ENCODE measurements at places on chromosomes 13 and 19. TPM values are rescaled to one million over a fixed set of nuclear protein-coding genes. Genes with fewer than 3 reads are reported as not detected.

GRCh38 chr13:102569488-102569887 lies 27.3 kb upstream of the TPP2 start:
- DNase-seq: peak; percentile 69

DNA sequence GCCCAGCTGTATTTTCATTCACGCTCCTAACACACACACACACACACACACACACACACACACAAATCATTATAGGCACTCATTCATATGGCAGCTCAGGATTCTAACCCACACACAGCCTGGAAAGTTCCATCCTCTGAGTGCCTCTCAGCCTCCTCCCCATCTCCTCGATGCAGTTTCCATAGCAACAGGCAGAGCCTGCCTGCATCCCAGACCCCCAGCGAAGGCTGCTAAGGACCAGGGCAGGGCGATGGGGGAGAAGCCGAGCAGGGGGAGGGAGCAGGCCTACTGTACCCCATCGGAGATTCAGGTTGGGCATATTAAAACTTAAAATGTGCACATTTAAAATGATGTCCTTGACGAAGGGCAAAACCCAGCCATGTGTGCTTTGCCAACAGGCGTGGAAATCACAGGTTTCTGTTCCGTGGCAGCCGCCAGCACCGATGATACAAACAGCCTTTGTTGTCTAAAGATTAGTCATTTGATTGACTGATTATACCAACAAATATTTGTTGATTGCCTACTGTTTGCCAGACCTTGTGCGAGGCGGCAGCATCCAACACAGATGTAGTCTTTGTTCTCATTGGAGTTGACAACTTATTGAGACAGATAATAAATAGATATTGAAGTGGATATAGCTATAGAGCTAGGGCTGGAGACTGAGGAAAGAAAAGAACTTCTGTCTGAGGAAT lies 43.8 kb upstream of the USP29 start:
- no peak for DNase-seq

DNA sequence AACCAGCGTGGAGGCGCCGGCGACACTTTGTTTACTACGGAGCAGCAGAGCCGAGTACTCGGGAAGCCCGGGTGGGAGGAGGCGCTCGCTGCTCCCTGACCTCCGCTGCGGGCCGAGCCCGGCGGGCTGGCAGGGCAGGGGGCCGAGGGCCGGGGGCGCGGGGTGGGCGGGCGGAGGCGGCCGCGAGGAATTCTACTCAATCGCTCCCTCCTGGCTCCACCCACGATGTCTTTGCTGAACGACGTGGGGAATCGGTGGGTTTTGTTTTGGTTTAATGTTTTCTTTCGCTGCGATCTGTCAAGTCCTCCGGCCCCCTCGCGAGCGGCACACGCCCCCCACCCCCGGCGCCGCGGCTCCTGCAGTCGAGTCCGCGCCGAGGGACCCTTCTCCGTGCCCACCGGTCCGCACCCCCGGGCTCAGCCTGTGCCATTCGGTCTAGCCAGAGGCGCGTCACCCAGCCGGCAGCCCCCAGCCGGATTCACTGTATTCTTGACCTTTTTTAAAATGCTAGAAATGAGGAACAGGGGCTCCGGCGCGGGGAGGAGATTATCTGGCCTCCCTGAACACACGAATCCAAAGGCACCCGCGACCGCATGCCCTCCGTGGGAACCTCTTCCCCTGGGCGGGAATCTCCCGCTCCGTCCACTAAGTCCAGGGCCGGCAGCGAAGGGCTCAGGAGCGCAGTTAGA lies 636 bp upstream of the FOXO1 start:
- no peak for DNase-seq

- no peak for DNase-seq
Measured at GRCh38 chr13:41026788-41027187, 7.7 kb upstream of the ELF1 start.

DNA sequence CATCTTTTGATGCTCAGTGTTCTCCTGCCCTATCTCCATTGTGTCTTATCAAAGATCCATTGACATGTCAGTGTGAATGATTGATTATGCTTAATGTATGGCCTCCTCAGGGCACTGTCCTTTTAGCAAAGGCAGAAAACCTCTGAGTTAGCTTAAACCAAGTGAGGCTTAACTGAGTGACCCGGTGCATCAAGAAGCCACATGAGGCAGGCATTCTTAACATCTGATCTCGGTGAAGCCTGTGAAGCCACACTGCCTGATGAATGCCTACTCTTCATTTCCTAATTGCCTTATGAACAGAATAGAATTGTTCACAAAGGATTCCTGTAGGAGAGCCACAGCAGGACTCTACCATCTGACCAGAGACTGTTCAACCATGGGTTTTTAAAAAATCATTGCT lies 168.1 kb upstream of the SOX21 start:
- DNase-seq: no peak

GRCh38 chr13:51856998-51857397 lies 4.8 kb upstream of the CCDC70 start:
- no peak for DNase-seq

DNA sequence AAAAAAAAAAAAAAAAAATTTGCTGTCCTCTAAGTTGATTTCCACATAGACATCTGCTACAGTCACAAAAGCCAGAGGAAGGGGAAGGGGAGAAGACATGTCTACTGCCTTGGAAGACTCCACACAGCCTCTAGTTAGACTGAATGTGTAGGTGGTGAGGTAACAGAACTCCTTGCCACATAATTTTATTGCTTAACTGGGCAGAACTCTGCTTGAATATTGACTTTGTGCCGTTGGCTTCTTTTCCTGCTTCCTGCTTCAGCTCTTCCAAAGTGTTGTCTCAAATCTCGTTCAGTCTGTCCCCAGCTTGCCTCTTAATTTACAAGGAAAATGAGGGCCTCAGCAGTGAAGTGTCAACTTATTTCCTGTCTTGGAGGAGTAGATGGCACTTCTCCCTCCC lies 37.1 kb downstream of the ESD start:
- DNase-seq: no peak

DNA sequence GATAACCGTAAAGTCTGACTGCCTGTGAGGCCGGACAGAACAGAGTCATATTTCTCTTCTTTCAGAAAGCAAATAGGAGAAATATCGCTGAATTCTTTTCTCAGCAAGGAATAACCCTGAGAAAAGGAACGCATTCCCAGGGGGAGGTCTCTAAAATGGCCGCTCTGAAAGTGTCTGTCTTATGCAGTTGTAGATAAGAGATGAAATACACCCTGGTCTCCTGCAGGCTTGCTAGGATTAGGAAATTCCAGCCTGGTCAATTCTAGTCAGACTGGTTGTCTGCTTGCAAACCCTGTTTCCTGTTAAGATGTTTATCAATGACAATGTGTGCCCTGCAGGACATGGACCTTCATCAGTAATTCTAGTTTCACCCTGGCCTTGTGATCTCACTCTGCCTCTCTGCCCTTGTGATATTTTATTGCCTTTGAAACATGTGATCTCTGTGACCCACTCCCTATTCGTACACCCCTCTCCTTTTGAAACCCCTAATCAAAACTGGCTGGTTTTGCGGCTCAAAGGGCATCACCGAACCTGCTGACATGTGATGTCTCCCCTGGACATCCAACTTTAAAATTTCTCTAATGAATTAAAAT lies 934.8 kb upstream of the SPRY2 start:
- DNase-seq: no peak

GRCh38 chr13:113115363-113116205 lies 7.0 kb upstream of the F10 start:
- no peak for DNase-seq

DNA sequence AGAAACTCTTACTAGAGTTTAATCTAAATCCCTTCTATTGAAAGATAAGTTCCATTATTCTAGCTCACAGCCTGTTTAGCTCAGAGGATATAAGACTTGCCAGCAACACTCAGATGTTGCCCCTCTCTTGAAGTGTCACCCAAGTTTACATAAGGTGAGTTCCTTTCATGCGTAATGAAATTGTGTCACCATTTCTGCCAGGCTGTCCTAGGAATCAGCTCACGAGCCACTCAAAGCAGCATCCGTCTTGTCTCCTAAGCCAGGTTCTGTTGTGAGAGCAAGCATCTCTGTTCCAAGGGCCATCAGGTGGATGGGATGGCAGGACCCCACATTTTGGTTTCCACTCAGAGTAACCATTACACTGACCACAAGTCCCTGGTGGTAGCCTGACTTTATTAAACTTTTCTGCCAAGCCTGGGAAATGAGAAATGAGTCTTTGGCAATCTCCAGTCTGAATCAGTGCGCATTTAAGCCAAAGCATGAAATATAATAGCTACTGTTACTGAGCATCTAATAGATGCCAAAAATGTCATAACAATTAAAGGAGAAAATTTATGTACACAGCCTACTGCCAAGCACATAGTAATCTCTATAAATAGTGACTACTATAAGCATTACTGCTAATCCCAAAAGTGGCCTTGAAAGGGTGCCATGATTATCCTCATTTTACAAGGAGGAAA lies 179.6 kb upstream of the MIR17HG start:
- DNase-seq: no peak

GRCh38 chr19:4715529-4716221 lies 8.0 kb downstream of the DPP9 start:
- DNase-seq: no peak

Gene ADAMTS10
- total RNA-seq: 3.4 TPM

GRCh38 chr19:48661711-48662090 lies 11.1 kb downstream of the NTN5 start:
- no peak for DNase-seq

Gene CGB5
- not detected for total RNA-seq

Gene C1QTNF9
- total RNA-seq: under 0.01 TPM

Gene RYR1
- not detected for total RNA-seq
